Nucleus accumbens (tissue), 56 donors: ENCODE measurements at places on chromosomes 16 and 17.
A peak's percentile ranks its signal among the peaks of the same experiment; 100 is the strongest.

GRCh38 chr17:14352136-14352535 lies 51.3 kb downstream of the HS3ST3B1 start:
- DNase-seq, result no peak

- no peak for DNase-seq
Measured at GRCh38 chr17:64662774-64663367, 764 bp upstream of the SMURF2 start.

GRCh38 chr17:62678214-62678919 lies 50.9 kb downstream of the MRC2 start:
- DNase-seq, result no peak

DNA sequence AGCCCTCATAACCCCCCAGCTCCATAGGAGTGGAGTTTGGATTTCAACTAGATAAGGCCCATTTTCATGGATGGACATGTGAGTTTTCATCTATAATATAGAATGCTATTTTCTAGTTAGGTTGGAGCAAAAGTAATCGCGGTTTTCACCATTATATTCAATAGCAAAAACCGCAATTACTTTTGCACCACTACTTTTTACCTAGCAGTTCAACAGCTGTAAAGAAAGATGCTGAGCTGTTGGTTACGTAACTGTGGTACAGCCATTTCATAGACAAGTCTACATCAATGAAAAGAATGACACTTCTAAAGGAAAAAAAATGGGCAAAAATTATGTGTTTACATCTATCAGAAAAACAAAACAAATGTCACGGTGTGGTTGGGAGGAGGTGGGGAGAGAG lies 507.7 kb downstream of the MAF start:
- no peak for DNase-seq

- no peak for DNase-seq
Measured at GRCh38 chr16:88910284-88911135, 44.0 kb upstream of the PABPN1L start.

GRCh38 chr17:39600288-39600996 lies 7.3 kb downstream of the NEUROD2 start:
- DNase-seq, result no peak

GRCh38 chr17:20214794-20215193 lies 205.6 kb downstream of the SPECC1 start:
- no peak for DNase-seq

- no peak for DNase-seq
Measured at GRCh38 chr17:4221899-4222659, 41.7 kb downstream of the ANKFY1 start.

DNA sequence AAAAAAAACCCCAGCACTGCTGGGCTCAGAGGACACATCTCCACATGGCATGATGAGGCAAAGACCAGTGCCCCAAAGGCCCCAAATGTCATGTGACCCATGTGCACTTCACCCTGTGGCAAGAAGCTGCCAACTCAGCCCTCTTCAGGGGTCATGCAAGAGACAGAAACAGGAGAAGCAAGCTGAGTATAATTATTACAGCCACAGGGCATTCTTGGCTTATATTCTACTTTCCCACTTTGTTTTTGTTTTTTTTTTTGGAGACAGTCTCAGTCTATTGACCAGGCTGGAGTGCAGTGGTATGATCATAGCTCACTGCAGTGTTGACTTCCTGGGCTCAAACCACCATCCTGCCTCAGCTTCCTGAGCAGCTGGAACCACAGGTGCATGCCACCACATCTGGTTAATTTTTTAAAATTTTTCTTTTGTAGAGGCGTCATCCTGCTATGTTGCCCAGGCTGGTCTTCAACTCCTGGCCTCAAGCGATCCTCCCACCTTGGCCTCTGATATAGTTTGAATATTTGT lies 32.7 kb upstream of the LITAF start:
- DNase-seq, result no peak

GRCh38 chr16:22782314-22782713 lies 31.6 kb upstream of the HS3ST2 start:
- DNase-seq, result no peak

DNA sequence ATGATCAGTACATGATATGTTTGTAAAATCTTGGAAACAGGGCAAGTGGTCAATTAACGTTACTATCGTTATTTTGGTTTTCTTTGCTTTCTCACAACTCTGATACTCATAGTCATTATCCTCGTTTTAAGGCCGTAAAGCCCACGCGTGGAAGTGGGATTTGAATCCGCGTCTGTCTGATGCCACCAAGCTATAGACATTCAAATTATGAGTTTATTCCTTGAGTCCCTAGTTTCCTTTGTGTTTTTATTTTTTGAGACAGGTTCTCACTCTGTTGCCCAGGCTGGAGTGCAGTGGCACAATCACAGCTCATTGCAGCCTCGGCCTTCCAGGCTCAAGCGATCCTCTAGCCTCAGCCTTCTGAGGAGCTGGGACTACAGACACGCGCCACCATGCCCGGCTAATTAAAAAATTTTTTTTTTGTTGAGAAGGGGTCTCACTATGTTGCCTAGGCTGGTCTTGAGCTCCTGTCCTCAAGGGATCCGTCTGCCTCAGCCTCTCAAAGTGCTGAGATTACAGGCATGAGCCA lies 1.0 kb downstream of the DCTN5 start:
- DNase-seq, result no peak

- DNase-seq, result no peak
Measured at GRCh38 chr16:1979271-1980029, 1.8 kb downstream of the NOXO1 start.

DNA sequence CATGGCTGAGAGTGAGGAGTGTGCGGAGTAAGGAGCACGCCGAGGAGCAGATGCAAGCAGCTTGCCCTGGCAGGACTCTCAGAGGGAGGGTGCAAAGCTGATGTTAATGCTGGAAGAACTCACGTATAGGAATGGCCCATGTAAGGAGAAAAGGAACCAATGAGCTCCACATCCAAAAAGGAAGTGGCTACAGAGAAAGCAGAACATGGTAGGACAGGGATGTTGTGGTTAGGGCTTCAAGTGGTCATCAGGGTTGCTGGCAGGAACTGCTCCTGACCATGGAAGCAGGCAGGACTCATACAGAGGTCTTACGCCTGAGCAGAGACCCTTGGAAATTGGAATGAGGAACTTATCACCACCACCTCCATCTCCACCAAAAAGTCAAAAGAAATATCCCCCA lies 5.2 kb downstream of the MYO1D start:
- no peak for DNase-seq

GRCh38 chr16:81600275-81600674 lies 155.7 kb downstream of the CMIP start:
- DNase-seq, result no peak

DNA sequence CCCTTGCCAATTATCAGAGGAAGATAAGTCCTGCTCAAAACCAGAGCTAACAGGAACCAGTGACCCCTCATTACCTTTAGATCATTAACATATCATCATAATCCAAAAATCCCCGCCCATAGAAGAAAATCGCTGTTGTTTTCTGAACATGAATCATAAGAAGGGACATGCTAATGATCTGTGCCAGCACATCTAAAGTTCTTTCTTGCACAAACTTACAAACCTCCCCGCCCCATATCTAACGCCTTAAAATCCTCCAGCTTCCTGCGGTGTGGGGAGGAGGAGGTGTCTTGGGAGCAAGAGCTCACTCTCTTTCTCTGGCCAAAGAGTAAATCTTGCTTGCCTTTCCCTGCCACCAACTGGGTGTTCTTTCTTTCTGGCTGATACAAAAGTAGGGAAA lies 78.3 kb downstream of the IRX3 start:
- no peak for DNase-seq

DNA sequence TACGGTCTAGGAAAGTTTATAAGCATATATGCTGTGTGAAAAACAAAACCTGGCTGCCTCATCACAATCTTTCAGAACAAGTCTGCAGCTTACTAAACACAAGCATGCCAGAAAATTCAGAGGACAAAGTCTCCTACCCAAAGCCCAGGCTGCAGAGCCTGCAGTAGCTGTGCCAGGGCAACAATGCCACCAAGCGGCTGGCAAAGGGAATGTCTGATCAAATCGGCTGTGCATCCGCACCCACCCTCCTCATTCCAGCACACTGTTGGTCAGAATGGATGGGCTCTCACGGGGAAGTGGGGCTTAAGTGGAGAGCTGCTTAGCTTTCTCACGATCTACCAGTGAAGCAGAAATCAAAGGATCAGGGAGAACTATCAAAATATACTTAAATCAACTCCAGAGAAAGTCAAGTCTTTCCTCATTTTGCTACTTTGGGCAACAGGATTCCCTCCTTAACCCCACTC lies 73.5 kb downstream of the CYTH1 start:
- peak; percentile 66 for DNase-seq

- DNase-seq, result no peak
Measured at GRCh38 chr16:1781758-1782407, 488 bp downstream of the SPSB3 start.

- no peak for DNase-seq
Measured at GRCh38 chr17:29115961-29116803, 64.0 kb downstream of the MYO18A start.

- DNase-seq, result no peak
Measured at GRCh38 chr17:5283571-5284315, 1.7 kb downstream of the RABEP1 start.

GRCh38 chr17:44722254-44722653 lies 13.8 kb downstream of the DBF4B start:
- no peak for DNase-seq

- no peak for DNase-seq
Measured at GRCh38 chr16:90033387-90033786, 14.1 kb upstream of the DBNDD1 start.

DNA sequence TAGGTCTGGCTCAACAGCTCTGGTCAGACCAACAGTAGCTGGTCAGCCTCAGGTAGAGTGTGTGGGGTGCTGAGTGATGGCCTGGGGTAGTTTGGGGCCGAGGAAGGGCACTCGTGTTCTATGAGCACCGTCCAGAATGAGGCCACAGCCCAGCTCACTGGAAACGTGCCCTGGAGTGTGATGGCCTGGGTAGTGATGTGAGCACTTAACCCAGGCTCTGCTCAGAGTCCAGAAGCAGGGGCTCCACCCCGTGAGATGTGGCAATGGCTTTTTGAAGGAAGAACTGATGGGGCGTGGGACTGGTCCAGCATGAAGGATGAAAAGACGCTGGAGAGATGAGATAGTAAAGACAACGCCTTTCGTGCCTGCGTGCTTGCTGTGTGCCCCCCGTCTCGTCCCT lies 35.3 kb downstream of the NTN1 start:
- DNase-seq, result no peak

DNA sequence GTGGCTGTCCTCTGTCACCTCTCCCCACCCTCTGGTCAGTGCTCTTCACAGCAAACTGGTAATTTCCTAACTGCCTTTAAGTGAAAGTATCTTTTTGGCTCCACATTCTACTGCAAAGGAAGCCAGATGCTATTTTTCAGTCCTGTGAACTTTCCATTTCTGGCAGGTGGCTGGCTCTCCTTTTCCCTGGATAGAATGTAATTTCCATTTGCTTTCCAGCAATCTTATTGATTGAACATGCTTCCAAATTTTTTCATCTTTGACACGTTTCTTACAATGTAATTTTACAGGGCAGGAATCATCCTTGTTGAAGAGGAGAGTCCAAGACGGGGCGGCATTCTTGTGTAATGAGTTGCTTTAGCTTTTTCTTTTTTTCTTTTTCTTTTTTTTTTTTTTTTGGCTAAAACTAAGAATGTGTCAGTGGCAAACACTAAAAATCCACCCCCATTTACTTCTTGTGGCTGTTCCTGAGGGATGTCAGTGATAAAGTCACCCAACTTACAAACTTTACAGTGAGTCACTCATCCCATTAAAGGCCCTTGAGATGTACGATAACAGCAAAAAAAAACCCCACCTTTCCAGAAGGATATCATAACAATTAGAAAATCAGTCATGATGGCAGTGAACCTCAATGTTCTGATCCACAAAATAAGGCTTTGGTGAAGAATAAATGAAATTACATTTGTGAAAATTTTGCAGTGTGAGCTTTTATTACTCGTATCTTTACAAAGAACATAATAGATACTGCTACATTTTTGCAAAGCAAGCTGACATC lies 29.4 kb upstream of the PRKCA start:
- no peak for DNase-seq

DNA sequence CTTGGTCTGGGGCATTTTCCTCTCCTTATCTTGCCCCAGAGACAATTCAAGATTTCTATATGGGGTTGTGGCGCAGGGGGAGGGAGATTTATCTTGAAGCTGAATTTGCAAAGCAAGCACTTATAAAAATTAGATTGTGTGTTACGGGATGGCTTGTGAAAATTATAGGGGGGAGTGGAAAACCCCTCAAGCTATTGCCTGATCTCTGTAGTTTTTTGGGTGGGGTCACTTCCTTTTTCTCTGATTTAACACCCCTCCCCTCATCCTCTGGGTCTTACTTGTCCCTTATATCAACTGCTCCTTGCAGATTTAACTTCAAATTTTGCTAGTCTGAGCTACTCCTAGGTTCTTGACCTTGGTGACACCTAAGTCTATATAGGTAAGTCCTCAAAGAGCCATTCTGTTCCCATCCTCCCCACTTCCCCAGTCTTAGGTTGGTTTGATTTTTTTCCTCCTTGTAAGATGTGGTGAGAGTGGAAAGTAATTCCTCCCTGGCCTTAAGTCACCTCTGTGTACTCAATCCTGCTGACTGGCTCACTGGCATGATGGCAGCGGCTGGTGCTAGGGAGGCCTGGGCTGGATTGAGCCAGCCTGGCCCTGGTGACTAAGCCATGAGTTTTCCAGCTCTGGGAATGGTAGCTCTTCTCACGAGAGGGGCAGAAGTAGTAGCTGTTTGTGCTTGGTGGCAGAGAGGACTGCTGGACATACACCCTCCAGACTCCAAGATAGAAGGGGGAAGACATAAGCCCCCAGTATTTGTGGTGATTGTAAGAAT lies 2.3 kb downstream of the ARL4D start:
- DNase-seq, result no peak

- no peak for DNase-seq
Measured at GRCh38 chr16:83542491-83542890, 265.3 kb upstream of the HSBP1 start.

DNA sequence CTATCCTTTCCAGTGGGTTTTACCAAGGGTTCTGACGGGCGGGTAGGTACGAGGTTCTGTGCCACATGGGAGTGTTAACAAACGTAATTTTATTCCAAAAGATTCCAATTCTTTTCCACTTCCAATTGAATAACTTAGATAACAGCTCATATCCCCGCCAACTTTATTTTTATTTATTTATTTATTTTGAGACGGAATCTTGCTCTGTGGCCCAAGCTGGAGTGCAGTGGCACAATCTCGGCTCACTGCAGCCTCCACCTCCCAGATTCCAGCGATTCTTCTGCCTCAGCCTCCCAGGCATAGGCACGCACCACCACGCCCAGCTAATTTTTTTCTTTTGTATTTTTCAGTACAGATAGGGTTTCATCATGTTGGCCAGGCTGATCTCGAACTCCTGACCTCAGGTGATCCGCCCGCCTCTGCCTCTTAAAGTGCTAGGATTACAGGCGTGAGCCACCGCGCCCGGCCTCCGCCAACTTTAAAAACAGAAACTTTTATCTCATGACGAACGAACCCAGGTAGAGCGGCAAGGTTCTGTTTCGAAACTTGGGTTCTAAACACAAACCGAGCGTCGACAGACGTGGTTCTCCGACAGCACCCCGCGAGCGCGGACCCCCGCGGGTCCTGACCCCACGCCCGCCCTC lies 613 bp downstream of the ECI1 start:
- DNase-seq, result no peak

GRCh38 chr16:50210266-50211038 lies 55.9 kb upstream of the ADCY7 start:
- DNase-seq, result peak; percentile 72
